ENCODE measurements at places on chromosomes 1 and 21. TPM values are rescaled to one million over a fixed set of nuclear protein-coding genes. Genes with fewer than 3 reads are reported as not detected.

The TAS1R1 gene
- not detected for total RNA-seq

The POU2F1 gene
- 15.0 TPM for total RNA-seq

The ITLN2 gene
- total RNA-seq = not detected

The IL22RA1 gene
- not detected for total RNA-seq

The DNM3 gene
- 3.6 TPM for total RNA-seq

The KIF26B gene
- 0.49 TPM for total RNA-seq

The PLOD1 gene
- total RNA-seq = 260 TPM

The AVPR1B gene
- not detected for total RNA-seq

The LORICRIN gene
- not detected for total RNA-seq

The VWA1 gene
- total RNA-seq = 6.1 TPM

The EPHA2 gene
- 141 TPM for total RNA-seq

The PRMT2 gene
- total RNA-seq = 107 TPM

The DISP3 gene
- total RNA-seq = 0.49 TPM

The PLD5 gene
- not detected for total RNA-seq

Data from endothelial cell of umbilical vein (primary cell).